Uterus (tissue), 4 donors: ENCODE measurements at places on chromosomes 3 and 15. TPM values are rescaled to one million over a fixed set of nuclear protein-coding genes. Genes with fewer than 3 reads are reported as not detected.
A peak's percentile ranks its signal among the peaks of the same experiment; 100 is the strongest.

GRCh38 chr3:48034000-48034516 is 17.8 kb upstream of the MAP4 start:
- DNase-seq = no peak

DNA sequence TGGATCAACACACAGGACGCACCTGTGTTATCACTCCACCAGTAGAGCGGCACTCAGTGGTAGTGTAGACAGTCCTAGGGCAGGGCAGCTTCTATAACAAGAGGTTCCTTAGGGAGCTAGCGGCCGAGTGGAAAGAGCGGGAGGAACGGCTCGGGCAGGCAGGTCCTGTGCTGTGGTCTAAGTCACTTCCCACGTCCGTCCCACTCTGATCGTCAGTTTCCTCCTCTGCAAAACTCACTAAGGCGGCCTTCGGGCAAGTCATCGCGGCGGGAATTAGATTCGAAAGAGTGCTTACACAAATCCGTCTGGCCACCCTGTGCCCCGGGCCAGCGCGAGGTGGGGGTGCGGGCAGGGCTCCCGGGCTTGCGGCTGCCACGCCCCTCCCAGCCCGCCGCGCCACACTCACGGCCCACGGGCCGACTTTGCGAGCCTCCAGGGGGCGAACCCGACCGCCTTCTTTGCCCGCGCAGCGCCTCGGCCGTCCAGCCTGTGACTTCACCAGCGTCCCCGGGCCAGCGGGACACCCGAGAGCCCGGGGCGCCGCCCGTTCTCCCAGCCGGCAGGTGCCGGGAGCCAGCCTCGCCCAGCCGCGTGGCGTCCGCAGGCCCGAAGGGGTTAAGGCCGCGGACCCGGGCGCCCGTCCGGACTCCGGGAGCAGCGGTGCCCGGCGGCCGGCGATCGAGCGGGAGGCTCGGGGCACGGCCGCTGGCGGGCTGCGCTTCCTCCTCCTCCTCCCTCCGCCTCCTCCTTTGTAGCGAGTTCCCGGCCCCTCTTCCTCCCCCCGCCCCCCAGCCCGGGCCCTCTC is 416 bp upstream of the CORO2B start:
- peak; percentile 80 for DNase-seq

DNA sequence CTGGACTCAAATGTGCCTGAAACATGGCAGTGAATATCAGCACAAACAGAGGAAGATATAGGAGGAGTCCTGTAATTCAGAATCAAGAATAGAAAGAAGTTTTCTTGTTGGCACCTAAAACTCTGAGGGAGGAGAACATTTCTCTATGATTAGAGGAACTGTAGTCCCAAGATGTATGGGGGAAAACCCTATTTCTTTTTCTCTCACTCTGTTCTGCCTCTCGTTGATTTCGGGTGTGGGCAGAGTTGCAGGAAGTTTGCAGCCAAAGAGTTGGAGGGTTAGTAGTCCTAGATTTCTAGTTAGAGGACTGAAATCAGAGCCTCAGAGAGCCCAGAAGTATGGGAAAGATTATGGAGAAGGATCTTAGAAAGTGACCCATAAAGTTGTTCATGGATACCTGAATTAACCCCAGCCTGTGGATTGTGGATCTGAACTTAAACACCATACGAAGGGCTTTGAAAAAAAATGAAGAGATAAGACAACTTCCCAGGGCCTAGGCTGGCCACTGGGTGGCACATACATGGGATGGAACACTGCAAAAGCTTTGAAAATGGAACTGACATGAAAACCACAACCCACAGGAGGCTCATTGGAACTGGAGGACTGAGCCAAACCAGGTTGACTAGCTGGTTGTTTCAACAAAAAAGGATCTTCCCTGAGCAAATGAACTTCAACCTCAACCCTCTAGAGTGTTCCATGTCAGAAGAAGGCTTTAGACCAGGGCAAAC is 34.6 kb downstream of the FMN1 start:
- no peak for DNase-seq

- peak; percentile 60 for DNase-seq
Measured at GRCh38 chr15:71239592-71240364, 124.5 kb downstream of the THSD4 start.

DNA sequence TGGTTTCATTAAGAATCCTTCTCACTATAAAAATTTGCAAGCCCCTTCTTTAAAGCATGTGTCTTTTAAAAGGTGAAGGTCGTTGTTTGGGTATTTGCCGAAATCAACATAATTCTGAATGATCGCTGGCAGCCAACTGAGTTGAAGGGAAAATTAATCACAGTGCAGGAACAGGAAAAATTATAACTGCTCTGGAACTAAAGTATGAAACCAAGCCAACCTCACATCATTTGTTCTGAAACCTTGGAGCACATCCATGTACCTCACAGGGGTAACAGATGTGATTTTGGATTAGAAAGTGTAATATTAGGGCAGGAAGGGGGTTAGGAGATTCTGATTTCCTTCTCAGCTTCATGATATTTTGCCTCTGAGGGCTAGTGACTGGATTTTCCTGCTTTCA is 52.2 kb upstream of the PTX3 start:
- DNase-seq = no peak

DNA sequence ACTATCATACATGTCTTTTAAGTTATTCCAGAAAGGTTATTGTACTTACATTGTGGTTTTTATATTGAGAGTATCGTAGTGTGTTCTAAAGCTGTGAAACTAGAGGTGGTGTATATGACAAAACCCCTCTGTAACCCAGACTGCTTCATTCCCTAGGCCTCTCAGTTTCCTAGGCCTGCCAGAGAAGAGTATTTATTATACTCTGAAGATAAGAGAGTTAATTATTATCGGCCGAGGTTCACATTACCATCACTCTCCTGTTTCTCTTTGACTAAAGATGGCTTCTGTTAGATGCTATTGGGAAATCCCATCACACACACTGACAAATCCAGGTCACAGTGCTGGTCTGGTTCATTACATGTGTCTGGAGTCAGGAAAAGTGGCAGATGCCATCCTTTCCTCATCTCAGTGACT is 20.5 kb downstream of the EXOSC7 start:
- DNase-seq = no peak

DNA sequence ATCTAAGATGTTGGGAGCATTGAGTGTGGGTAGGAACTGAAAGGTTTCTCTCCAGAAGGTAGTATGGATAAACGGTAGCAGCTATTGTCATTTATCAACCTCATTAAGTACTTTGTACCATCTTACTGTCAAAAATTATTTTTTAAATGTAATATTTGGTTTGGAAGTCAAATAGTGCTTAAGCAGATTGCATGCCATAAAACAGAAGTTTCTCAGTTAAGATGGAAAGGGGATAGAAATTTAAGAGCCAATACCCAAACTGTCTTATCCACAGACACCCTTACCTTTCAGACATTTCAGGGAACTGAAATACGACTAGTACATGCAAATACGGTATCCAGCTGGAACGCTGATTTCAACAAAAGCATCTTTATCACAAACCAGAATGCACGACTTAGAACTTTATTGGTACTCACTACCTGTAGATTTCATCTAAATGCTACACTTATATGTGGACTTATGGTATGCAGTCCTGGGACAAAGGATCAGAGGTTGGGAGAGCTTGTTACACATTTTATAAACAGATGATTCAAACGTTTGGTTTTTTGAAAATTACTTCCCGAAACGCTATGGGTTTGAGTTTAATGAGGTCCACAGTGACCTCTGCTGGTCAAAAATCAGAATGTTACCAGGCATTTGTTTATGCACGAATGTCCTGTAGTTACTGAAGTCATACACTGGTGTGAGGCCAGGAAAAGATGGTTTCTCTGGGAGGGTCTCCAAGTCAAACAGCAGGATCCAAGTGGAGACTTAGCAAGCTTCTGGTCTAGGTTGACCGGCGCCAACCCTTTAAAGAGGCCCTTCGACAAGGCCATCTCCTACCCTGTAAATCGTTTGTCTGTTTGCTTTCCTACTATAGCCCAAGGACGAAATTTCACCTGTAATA is 45.7 kb upstream of the DUT start:
- DNase-seq = peak; percentile 17

DNA sequence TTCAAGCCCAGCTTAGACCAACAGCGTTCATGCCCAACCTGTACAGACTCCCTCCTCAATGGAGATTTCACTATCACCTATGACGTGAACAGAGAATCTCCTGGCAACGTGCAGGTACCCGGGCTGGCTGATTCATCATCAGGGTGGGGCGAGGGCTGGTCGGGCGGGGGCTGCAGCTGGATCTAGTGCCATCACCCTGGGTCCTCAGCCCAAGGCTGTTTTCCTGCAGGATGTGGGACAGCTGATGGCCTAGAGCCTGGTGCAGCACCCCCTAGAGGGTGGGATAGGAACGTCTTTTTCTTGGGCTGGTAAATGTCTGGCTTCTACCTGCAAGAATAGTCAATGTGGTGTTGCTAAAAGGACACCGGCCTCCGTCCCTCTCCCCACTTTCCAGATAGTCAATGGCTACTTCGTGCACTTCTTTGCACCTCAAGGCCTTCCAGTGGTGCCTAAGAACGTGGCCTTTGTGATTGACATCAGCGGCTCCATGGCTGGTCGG is 4.4 kb downstream of the ITIH3 start:
- DNase-seq = no peak

DNA sequence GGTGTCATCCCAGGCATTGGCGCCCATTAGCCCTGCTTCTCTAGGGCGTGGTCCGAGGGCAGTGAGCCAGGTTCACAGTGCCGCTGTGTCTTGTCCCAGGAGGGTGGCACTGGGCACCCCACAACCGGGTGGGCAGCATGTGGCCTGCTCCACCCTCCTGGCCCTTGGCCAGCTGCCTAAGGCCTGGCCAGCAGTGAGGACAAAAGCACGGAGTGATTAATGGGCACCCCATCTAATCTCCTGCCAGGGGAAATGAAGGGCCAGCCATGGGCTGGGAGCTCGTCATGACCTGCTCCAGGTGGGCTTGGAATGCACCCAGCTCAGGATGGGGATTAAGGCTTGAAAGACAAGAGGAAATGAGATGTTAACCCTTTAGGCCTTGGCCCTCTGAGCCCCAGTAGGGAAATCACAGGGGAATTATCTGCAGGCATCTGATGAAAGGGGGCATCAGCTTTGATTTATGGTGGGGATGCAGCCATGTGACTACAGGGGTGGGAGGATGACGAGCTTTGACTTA is 5.2 kb downstream of the THSD4 start:
- DNase-seq = no peak

DNA sequence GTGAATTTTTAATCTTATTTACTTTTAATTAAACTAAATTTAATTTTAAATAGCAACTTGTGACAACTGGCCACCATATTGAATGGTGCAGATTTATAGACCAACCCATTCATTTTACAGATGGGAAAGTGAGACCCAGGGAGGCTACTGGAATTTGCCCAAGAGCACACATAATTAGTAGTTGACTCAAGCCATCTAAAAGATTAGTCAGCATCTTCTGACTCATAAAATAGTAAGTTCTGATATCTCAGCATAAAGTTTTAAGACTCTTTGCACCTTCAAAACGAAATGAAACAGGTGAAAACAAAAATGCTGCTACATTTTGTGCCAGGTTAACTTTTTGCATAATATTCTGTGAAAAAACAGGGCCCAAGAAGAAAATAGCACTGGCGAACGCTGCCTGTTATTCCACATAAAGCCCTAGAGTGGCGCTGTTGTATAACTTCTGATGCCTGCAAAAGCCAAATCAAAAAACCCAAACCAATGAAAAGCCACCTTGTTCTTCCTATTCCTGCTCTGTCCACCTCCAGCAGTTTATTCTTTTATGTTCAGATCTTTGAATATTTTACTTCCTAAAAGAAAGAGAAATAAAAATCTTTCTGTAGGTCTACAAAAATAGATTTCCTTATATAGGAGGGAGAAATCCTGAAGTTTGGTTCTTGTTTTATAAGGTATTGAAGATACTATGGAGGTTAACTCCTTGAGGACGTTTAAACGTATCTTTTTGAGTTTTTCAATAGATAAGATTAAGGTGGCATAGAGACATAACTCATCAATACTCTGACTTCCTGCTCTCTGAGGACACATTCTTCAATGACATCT is 62.8 kb downstream of the OTOL1 start:
- DNase-seq = no peak

DNA sequence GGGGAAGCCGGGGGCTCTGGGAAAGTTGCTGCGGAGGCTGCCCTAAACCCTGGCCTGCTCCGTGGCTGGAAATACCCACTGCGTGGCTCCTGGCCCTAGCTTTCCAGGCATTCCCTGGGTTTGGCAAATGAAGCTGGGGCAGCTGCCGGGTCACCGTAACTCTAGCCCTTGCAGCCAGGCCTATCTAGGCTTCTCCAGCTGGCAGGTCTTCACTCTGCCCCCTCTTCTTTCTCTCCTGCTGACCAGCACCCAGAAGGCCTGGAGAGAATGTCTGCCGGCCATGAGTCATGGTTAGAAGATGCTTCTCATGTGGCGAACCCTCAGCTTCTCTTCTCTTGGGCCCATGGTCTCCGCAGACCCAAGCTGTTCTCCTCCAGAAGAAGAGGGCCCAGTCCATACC is 5.6 kb upstream of the DLL4 start:
- no peak for DNase-seq

DNA sequence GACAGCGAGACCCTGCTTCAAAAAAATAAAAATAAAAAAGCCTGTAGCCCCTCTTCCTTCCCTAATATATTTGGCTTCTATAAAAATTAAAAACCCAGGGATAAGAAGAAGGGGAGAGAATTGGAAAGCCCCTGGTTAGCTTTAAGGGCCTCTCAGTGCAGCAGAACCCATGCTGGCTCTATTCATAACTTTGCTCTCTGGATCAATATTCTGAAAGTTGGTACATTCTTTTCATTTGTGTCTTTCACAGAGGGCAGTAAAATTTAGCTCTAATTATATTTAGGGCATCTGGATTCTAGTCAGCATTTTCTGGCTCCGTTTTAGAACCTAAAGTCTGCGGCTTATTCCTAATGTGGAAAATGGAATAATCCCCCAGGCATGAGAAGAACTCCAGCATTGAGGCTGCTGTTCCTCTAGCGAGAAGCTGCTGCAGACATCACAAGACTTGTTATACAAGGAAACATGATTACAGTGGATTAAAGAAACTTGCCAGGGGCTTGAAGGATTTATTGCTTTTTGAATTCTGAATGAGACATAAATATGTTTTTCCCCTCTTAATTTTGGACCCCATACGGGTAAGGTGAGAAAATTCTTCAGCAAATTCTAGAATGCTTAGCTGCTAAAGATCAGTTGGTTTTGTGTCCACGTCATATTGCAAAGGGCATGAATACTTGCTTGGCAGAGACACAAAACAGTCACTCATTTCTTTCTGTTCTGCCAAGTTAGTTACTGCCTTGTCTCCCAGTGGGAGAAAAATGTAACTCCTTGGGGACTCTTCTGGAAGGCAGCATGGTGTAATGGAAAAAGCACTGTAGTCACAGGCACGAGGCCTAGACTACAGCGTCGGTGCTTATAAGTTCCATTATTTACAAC is 177.7 kb downstream of the VGLL4 start:
- DNase-seq = peak; percentile 62

GRCh38 chr15:85116925-85117646 is 135.4 kb downstream of the PDE8A start:
- DNase-seq = no peak

Gene EXD1
- total RNA-seq = not detected

Gene RPL22L1
- 294 TPM for total RNA-seq

Gene ACTRT3
- 0.58 TPM for total RNA-seq

Gene STRC
- not detected for total RNA-seq
